Activated T-helper 1 cell treated with anti-CD3 and anti-CD28 coated beads, Interleukin-12 subunit alpha, Interleukin-12 subunit beta, Interleukin-2, Interleukin-4 antibody, amounts not matched to agents 30 ng/mL and 10 ng/mL and 1 ng/mL, durations not matched to agents 14 hours and 24 hours and 36 hours (primary cell): ENCODE measurements at places on chromosomes 7 and 10. TPM values are rescaled to one million over a fixed set of nuclear protein-coding genes. Genes with fewer than 3 reads are reported as not detected.

- H3K4me1 ChIP-seq, result no peaks in the 10 kb centered on the region
- no peak overlapping the region for H3K4me3 ChIP-seq
- no peaks in the 10 kb centered on the region for H3K36me3 ChIP-seq
- no peaks in the 10 kb centered on the region for H3K27me3 ChIP-seq
- H3K27ac ChIP-seq, result no peak overlapping the region
These were observed 155.5 kb downstream of the ZNF248 start for GRCh38 chr10:37701781-37702493.

HABP2 gene
- total RNA-seq, result not detected in 2 replicates

DNA sequence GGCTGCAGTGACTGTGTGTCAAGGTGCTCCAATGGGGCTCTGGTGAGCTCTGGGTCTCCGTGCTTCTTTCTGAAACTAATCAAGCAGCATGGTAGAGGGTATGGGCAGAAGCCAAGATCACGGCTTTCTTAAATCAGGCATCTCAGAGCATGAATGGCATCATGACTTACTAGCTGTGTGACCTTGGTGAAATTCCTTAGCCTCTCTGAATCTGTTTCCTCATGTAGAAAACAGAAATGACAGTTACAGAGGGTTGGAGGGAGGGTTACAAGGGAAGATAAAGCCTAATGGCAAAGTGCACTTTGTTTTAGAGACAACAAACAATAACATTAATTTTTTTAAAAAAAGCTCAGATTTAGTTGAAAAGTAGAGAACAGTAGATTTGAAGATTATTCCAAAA is 34.9 kb downstream of the FRMPD2 start:
- H3K27ac ChIP-seq, result no peak overlapping the region
- H3K4me1 ChIP-seq, result no peaks in the 10 kb centered on the region
- H3K36me3 ChIP-seq, result no peaks in the 10 kb centered on the region
- DNase-seq, result no peak
- peaks cover 7% of the 10 kb centered on the region for H3K27me3 ChIP-seq

PPIA gene
- total RNA-seq, result 2,141 and 2,153 TPM in 2 replicates

DNA sequence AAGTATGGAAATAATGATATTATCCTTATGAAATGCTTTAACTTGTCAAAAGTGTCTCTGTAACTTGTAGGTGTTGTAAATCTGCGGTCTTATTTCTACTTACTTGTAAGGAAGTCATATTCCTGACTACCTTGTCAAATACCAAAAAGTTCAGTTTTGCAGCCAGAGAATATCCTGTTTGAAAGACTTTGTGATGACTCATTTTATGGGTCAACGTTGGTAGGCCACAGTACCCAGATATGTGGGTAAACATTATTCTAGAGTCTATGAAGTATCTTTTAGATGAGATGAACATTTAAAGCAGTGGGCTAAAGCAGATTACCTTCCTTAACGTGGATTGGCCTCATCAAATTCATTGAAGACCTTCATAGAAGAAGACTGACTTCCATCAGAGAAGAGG is 195.3 kb downstream of the PPP1R9A start:
- H3K27ac ChIP-seq, result no peak overlapping the region
- no peak for DNase-seq
- no peak overlapping the region for H3K4me3 ChIP-seq

- peaks cover 9% of the 10 kb centered on the region for H3K27me3 ChIP-seq
- no peak for DNase-seq
- no peak within 1 kb of the TSS for H3K4me3 ChIP-seq
- no peaks in the 10 kb centered on the region for H3K4me1 ChIP-seq
- H3K27ac ChIP-seq, result no peak within 1 kb of the TSS
These were observed at the start of gene RGR for GRCh38 chr10:84244651-84245270. TSS of gene RGR (plus strand) at chr10:84245053. CDS start at chr10:84245091, 38 bp downstream.

HEPACAM2 gene
- not detected in 2 replicates for total RNA-seq

LDB3 gene
- total RNA-seq, result 0.10 TPM in 1 of 2 replicates, not detected in the other

DNA sequence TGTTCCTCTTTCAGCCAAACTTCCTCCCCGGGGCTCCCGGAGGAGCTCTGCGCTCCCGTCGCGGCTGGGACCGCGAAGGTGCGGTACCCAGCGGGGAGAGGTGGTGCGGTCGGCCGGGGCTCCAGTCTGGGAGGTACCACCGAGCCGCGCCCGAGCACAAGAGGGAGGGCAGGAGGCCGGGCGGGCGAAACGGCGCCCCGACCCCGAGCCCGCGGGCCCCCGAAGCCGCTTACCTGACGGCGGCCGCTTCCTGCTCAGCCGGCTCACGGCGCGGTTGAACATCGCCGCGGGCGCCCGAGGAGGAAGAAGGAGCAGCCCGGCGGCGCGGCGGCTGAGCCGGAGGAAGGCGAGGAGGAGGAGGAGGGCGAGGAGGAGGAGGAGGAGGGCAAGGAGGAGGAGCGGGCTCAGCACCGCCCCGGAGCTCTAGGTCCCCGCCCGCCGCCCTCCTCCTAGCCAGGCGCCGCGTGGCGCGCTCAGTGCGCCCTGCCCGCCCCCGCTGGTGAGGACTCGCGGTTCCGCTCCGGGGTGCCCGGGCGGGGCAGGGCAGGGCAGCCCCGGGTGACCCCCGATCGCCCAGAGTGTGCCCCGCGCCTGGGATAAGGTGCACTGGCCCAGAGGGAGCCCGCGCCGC is at the start of gene RGS10:
Gene RGS10 (minus strand): TSS at position 363 of the 631 bp plus-strand sequence. CDS start 81 bp downstream, at position 282.
- DNase-seq, result peak; percentile 82
- peaks cover 47% of the 10 kb centered on the region for H3K4me1 ChIP-seq

DNA sequence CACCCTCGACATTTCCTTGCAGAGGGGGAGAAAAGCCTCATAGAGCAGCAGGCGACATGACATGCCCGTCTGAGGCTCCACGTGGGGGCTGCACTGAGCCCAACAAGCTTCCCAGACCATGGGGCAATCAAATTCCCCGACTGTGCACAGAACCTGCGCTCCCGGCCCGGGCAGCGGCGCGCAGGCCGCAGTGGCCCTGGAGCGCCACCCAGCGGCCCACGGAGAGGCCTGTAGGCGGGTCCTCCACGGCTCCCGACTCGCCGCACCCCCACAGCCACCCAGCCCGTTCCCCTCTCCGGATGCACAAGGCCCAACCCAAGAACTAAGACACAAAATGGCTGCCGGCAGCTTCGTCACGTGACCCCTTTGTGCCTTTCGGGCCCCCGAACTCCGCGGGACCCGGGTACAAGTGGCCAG is 816 bp downstream of the EPC1 start:
- no peaks in the 10 kb centered on the region for H3K27me3 ChIP-seq
- H3K36me3 ChIP-seq, result peaks cover 23% of the 10 kb centered on the region
- peaks cover 70% of the 10 kb centered on the region for H3K4me1 ChIP-seq

ASAH2 gene
- total RNA-seq, result 2.2 and 5.4 TPM in 2 replicates

GRCh38 chr10:63273577-63273976 is 140.4 kb downstream of the NRBF2 start:
- H3K27me3 ChIP-seq, result no peaks in the 10 kb centered on the region
- H3K36me3 ChIP-seq, result no peaks in the 10 kb centered on the region
- DNase-seq, result no peak
- peak overlapping the region; percentile 46 for H3K27ac ChIP-seq
- peaks cover 22% of the 10 kb centered on the region for H3K4me1 ChIP-seq

- no peak for DNase-seq
- no peaks in the 10 kb centered on the region for H3K4me1 ChIP-seq
- no peak overlapping the region for H3K27ac ChIP-seq
- H3K27me3 ChIP-seq, result peaks cover 40% of the 10 kb centered on the region
- no peak overlapping the region for H3K4me3 ChIP-seq
These were observed 355.7 kb downstream of the DNAJB6 start for GRCh38 chr7:157692460-157693011.

TSPAN12 gene
- not detected in 2 replicates for total RNA-seq

DNA sequence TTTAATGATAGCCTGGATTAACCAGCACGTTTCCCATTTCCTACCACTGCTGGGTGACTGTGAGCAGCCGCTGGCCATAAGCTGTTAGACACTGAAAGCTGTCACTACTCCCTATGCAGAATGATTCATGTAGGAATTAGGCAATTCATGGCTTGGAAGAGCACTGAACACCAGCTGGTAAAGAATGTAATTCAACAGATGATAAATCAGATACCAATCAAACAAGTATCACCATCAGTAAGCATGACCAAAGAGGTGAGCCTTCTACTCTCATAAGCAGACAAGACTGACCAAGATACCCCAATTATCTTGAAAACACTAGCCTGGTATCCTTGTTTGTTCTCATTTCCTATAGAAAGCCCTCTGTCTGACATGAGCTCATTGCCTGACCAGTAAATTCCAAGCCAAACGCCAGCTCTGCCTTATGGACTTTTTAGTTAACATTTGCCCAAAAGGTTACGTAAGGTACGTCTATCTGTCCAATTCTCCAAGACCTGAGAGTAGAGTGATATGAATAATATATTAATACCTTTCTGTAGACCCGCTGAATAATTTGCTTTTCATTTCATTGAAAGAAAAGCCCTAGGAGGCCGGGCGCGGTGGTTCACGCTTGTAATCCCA is 127.7 kb downstream of the ELMO1 start:
- no peak for DNase-seq
- peaks cover 13% of the 10 kb centered on the region for H3K4me1 ChIP-seq
- no peaks in the 10 kb centered on the region for H3K27me3 ChIP-seq
- H3K27ac ChIP-seq, result no peak overlapping the region
- H3K36me3 ChIP-seq, result peaks cover 18% of the 10 kb centered on the region

SUN3 gene
- not detected in 2 replicates for total RNA-seq

ATG9B gene
- total RNA-seq, result 4.7 and 6.3 TPM in 2 replicates

CALHM3 gene
- not detected in 2 replicates for total RNA-seq

SLC16A12 gene
- not detected in 2 replicates for total RNA-seq

FXYD4 gene
- 0.44 TPM in 1 of 2 replicates, not detected in the other for total RNA-seq

DNA sequence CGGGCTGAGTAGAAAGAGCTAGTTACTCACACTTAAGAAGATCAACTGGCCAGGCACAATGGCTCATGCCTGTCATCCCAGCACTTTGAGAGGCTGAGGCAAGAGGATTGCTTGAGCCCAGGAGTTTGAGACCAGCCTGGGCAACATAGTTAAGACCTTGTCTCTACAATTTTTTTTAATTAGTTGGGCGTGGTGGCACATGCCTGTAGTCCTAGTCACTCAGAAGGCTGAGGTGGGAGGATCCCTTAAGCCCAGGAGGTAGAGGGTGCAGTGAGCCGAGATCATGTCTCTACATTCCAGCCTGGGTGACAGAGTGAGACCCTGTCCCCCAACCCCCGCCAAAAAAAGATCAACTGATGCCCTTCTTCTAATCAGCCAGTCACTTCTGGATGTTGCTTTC is 74.6 kb upstream of the ATP6V0A4 start:
- H3K4me1 ChIP-seq, result peaks cover 24% of the 10 kb centered on the region
- no peak for DNase-seq
- no peaks in the 10 kb centered on the region for H3K36me3 ChIP-seq
- no peak overlapping the region for H3K27ac ChIP-seq
- H3K27me3 ChIP-seq, result peaks cover 4% of the 10 kb centered on the region
- no peak overlapping the region for H3K4me3 ChIP-seq

OGDH gene
- 101 and 105 TPM in 2 replicates for total RNA-seq

SEMA3C gene
- not detected in 2 replicates for total RNA-seq

ARL5B gene
- 14.4 and 15.2 TPM in 2 replicates for total RNA-seq

STAG3 gene
- 25.0 and 30.6 TPM in 2 replicates for total RNA-seq

DNA sequence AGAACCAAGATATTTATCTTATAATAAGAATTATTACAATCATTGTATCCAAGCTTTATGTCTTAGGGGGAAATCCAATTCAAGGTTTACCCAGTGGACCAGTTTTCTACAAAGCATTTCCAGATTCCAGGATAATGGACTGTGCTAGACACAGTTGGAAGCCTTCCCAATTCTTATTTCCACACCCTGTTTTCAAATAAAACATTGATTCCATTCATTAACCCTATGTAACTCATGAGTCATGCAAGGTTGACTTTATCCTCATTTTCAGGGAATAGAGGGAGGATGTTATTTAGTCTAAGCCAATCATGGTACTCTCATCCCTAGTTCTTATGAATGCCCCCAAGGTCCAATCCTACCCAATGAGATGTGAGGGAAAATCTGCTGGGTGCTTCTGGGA is 145.7 kb downstream of the RNLS start:
- H3K27ac ChIP-seq, result no peak overlapping the region
- H3K36me3 ChIP-seq, result no peaks in the 10 kb centered on the region
- no peaks in the 10 kb centered on the region for H3K4me1 ChIP-seq
- H3K27me3 ChIP-seq, result peaks cover 6% of the 10 kb centered on the region

LEP gene
- total RNA-seq, result not detected in 2 replicates

ERLIN1 gene
- 16.6 and 19.4 TPM in 2 replicates for total RNA-seq

DNA sequence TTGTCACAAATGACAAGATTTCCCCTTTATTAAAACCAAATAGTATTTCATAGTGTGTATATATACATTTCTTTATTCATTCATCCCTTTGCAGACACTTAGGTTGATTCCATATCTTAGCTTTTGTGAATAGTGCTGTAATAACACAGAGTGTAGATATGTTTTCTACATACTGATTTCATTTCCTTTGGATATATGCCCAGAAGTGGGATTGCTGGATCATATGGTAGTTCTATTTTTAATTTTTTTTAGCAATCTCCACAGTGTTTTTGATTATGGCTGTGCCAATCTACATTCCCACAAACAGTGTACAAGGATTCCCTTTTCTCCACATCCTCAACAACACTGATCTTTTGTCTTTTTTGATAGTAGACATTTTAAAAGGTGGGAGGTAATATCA is 46.4 kb downstream of the CSTF2T start:
- H3K4me1 ChIP-seq, result no peaks in the 10 kb centered on the region
- H3K27me3 ChIP-seq, result peaks cover 4% of the 10 kb centered on the region
- H3K36me3 ChIP-seq, result no peaks in the 10 kb centered on the region
- H3K27ac ChIP-seq, result no peak overlapping the region

DNA sequence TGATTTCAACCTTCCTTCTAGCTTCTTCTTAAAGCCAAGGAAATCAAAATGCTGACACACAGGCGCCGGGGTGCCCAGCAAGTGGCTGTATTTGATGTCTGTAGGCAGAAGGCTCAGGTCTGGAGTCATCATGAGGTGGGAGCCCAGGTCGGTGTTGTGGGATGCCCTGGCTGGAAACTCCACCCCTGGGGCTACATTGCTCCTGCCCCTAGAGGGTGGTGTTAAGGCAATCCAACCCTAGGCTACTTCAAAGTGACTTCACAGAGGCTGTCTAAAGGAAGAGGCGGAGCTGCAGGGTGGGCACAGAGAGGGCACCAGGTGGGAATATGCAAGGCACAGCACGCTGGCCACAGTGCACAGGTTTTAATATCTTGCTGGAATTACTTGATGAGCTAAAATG is 200.9 kb downstream of the ADAM12 start:
- no peaks in the 10 kb centered on the region for H3K36me3 ChIP-seq
- no peaks in the 10 kb centered on the region for H3K27me3 ChIP-seq

- no peak overlapping the region for H3K27ac ChIP-seq
- peaks cover 20% of the 10 kb centered on the region for H3K27me3 ChIP-seq
- no peak overlapping the region for H3K4me3 ChIP-seq
- DNase-seq, result no peak
- H3K36me3 ChIP-seq, result no peaks in the 10 kb centered on the region
- peaks cover 8% of the 10 kb centered on the region for H3K4me1 ChIP-seq
These were observed 334.8 kb downstream of the DNAJB6 start for GRCh38 chr7:157671358-157672255.

DNA sequence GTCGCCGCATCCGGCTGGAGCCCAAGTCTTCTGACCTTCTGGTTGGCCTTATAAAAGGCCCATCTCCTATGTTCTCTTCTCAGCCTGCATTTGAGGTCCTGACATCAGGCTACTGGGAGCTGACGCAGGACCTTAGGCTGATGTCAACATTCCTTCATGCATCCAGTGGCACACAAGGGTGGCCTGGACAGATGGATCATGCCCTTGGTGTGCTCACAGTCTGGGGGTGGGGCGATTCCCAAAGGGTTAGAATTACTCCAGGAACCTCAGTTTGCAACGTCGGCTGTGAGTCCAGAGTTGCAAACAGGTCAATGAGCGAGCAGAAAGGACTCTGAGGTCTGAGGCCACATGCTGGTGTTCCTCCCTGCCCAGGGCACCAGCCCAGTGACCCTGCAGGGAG is 8.2 kb upstream of the CLIP2 start:
- H3K4me1 ChIP-seq, result peaks cover 4% of the 10 kb centered on the region
- no peak overlapping the region for H3K27ac ChIP-seq
- no peaks in the 10 kb centered on the region for H3K36me3 ChIP-seq
- H3K27me3 ChIP-seq, result no peaks in the 10 kb centered on the region
